Breast epithelium (tissue), 4 donors: ENCODE measurements at places on chromosomes 7 and 10.

DNA sequence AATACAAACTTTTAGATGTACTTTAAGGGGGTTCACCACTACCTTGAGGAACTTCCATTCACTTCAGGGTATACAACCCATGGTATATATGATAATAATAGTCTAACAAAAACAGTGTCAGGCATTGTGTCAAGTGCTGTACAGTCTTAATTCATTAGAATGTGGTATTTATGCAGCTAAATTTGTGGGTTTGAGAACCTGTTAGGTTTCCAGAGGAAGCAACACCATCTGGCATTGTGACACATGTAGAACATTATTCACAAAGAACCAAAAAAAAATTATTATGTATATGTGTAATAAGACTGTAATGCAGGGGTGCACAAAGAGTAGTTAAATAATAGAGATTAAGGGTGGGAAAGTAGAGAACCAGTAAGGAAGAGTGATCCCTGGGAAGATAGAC is 26.3 kb downstream of the TMEM60 start:
- DNase-seq = no peak

- DNase-seq = no peak
Observed at GRCh38 chr7:29248713-29249382, 54.3 kb downstream of the CHN2 start.

DNA sequence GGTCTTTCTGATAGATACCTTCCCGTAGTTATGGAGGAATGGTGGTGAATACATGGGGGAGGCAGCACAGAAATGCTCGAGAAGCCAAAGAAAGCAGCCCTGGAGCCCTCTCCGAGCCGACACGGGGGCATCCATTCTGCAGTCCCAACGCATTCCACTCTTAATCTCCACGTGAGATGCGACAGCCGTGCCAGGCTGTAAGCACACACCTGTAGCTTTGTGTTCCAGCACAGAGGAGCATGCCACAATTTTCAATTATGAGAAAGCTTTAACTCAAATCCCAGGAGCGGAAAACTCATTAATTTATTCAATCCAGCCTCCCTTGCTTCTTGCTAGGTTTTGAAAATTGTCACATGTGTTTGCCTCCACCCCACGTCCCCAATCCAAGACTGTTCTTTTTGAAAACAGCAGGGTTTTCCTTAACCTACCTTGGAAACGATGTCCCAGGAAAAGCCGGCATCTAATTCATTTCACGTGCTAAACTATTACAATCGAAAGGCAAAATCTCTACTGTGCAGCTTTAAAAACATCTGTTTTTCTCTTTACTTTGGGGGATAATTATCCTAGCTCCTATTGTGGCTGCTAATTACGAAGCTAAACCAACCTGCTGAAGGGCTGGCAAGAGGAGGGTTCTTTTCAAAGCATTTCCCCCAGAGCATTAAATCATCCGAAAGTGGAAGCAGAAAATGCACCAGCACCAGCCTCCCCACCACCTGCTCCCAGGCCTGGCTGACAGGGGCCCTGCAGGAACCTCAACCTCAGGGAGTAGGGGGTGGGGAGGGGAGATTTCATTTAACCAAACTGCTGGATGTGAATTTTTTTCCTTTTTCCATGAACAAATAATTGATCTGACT is 56.0 kb upstream of the CHST15 start:
- DNase-seq = no peak

GRCh38 chr7:151777495-151777880 is 99.4 kb downstream of the PRKAG2 start:
- no peak for DNase-seq

DNA sequence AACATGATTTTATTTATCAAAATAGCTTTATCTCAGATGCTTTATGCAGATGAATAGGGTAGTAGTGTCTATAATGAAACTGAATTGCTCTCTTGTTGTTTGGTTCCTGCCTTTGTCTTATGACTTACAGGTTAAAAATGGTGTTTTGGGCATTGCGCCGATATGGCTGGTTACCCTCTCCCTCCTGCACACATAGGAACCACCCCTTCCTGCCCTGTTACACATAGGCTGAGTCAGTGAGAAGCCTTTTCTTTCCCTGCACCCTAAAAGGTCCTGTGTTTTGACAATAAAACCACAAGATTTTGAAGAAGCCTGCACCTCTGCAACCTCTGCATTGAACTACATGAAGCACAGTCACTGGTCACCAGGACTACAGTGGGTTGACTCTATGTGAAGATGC is 655.8 kb upstream of the ANKRD30A start:
- DNase-seq = no peak

GRCh38 chr10:86243651-86244155 is 122.9 kb downstream of the GRID1 start:
- DNase-seq = no peak

- no peak for DNase-seq
Observed at GRCh38 chr7:141915565-141915964, 634 bp upstream of the OR9A4 start.

- no peak for DNase-seq
Observed at GRCh38 chr7:5296611-5297226, 14.0 kb downstream of the SLC29A4 start.

GRCh38 chr10:109993551-109994330 is 14.0 kb upstream of the ADD3 start:
- DNase-seq = no peak

- DNase-seq = no peak
Observed at GRCh38 chr10:125186431-125187170, 26.2 kb upstream of the CTBP2 start.

DNA sequence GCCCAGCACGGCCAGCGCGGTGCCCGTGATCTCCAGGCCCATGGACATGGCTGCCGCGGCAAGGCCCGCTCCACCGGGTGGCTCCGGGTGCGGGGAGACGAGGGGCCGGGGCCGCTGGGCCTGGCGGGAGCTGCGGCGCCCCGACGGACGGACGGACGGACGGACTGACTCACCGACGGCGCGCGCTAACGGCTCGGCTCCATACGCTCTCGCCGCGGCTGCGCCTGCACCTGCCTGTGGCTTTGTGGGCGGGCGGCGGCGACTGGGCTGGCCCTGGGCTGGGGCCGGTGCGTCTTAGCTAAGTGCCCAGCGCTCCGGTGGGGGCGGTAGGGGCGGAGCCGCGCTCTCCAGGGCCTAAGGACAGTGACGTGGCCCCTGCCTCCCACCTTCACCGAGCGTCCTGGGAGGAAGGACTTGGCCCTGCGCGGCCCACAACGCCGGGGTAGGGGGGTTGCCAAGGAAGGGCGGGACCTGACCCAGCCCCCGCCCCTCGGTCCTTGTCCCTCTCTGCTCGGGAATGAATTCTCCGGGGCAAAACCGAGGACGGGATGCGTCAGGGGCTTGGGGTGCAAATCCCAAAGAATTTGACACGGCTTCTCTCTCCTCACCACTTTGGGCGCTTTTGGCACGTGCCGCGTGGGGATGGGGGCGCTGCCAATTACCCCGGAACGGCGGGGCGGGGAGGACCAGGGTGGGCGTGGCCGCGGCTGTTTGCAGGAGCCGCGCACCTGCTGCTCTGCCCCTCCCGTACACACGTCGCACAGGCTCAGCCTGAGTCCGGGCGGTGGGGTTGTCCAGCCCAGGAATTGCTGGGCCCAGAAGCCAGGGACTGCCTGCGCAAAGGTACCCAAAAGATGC is at the start of gene CLDN3:
Gene CLDN3, minus strand, starts transcription at position 269 of the 858 bp plus-strand sequence. Its CDS starts 221 bp downstream, at position 48.
- peak; percentile 85 for DNase-seq

DNA sequence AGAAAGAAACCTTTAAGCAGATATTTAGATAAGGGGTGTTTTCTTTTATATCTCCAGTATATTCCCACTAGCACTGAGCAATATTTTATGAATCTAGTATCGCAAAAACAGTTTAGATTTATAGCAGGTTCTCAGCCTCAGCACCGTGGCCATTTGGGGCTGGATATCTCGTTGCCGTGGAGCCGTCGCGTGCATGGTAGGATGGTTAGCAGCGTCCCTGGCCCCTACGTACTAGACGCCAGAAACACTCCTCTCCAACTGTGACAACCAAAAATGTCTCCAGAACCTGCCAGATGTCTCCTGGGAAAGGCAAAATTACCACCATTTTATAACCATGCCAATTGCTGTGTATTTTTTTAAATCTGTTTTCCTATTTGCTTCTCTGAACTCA is 172.9 kb downstream of the CACNB2 start:
- no peak for DNase-seq

GRCh38 chr7:44489955-44490350 is 505 bp downstream of the NUDCD3 start:
- no peak for DNase-seq

- DNase-seq = no peak
Observed at GRCh38 chr7:107167483-107168232, 1.1 kb upstream of the HBP1 start.

- DNase-seq = no peak
Observed at GRCh38 chr10:69335613-69336012, 57.3 kb downstream of the HK1 start.
